ENCODE measurements at places on chromosomes 13 and 19. TPM values are rescaled to one million over a fixed set of nuclear protein-coding genes. Genes with fewer than 3 reads are reported as not detected.

ZIK1 gene
- total RNA-seq: 11.5 TPM

DNA sequence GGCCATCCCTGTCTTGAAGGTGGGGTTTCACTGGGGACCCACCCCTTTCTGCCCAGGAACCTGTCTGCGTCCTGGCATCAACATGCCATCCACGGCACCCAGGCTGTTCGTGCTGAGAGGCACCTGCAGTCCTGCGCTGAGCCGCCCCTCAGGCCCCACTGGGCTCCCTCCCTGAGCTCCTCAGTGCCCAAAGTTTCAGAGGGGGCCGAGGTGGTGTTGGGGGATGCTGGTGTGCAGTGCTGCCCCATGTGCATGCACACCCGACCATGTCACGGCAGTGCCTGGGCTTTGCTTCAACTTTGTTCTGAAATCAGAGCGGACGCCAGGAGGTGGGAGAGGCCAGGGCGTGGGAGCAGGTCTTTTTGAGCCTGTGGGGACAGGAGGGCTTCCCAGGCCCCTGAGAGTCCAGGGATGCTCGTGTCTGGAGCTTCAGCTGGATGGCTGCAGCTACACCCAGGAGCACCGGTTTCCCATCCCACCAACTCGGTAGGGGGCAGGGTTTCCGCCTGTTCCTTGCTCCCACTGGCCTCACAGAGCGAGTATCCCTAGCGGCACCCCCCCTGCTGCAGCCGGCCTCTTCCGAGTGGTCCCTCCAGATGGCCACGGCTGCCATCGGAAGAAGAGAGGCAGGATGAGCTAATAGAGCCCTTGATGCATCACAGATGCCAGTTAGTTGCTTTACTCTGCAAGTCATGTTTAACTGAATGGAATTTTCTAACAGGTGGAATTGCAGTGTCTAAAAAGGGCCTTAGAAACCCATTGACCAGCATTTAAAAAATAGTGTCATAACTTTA, 44.0 kb downstream of the WDFY2 start:
- no peaks in the 10 kb centered on the region for H3K36me3 ChIP-seq
- H3K4me3 ChIP-seq: no peak overlapping the region
- no peak overlapping the region for H3K27ac ChIP-seq
- H3K4me1 ChIP-seq: peaks cover 39% of the 10 kb centered on the region

DNA sequence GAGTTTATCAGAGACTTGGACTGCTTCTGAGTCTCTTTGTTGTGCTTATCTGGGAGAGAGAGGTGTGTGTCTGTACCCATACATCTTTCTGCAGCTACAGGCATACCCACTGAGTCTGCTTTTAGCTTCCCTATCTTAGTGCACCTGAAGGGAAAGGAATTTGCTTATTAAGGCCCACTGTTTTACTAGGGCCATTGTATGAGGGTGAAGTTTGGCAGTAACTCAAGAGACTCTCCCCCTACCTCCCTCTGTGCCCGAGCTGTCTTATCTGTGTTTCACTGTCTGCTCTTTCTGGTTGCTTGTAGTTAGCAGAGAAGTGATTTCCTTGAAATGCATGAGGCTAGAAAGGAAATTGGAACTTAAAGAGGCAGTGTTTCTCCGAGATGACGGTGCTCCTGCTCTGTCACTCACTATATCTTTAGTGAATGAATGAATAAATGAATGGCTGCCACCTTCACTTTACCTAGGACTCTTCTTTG, 678 bp upstream of the CD33 start:
- no peaks in the 10 kb centered on the region for H3K4me1 ChIP-seq
- no peak overlapping the region for H3K27ac ChIP-seq
- H3K36me3 ChIP-seq: no peaks in the 10 kb centered on the region

GRCh38 chr19:2041683-2042484, 9.2 kb downstream of the MKNK2 start:
- H3K36me3 ChIP-seq: no peaks in the 10 kb centered on the region
- H3K27ac ChIP-seq: no peak overlapping the region
- DNase-seq: peak; percentile 96
- H3K4me1 ChIP-seq: no peaks in the 10 kb centered on the region

KLK5 gene
- not detected for total RNA-seq

DNA sequence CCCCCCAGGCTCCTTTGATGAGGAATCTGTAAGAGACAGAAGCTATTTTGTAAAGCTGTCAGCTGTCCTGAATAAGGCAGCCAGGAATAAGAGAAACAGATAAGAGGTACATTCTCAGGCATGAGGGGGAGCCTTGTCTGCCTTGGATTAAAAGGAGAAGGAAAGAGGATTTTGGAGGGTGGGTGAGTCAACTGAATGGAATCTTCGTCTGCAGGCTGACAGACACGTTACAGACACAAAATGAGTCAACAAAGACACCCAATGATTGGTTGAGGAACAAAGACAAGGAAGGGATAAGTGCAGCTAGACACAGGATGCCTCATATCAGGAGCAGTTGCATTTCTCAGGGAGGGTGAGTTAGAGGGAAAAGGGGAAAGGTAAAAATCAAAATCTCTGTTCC, 162.5 kb downstream of the OLFM4 start:
- H3K4me3 ChIP-seq: no peak overlapping the region
- no peak for DNase-seq
- H3K36me3 ChIP-seq: no peaks in the 10 kb centered on the region
- peaks cover 9% of the 10 kb centered on the region for H3K4me1 ChIP-seq
- H3K27me3 ChIP-seq: peaks cover 18% of the 10 kb centered on the region

C1QTNF9 gene
- not detected for total RNA-seq

DNA sequence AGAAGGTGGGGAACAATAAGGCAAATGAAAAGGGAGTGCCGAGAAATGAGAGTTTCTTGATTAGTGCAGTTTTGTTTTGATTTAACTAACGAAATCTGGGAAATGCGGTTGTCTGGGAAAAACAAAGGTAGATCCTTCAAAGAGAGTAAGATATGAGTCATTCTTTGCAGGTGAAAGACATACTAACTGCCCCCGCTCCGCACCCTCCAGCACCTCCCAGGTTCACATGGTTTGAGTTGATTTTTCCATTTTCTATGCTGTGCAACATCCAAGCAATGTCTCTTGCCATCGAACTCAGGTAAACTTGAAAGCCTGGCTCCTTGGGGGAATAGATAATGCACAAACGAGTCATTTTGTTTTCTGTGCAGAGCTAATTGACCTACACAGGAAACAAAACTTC, 84.1 kb upstream of the KLF12 start:
- no peaks in the 10 kb centered on the region for H3K27me3 ChIP-seq
- no peaks in the 10 kb centered on the region for H3K36me3 ChIP-seq
- H3K4me1 ChIP-seq: no peaks in the 10 kb centered on the region

GRCh38 chr13:99651016-99651415, 149.7 kb downstream of the TM9SF2 start:
- H3K27me3 ChIP-seq: peaks cover under 1% of the 10 kb centered on the region
- DNase-seq: no peak
- no peak overlapping the region for H3K4me3 ChIP-seq
- peaks cover 7% of the 10 kb centered on the region for H3K4me1 ChIP-seq

GRCh38 chr19:53808710-53809125, 15.4 kb downstream of the NLRP12 start:
- no peaks in the 10 kb centered on the region for H3K36me3 ChIP-seq
- no peaks in the 10 kb centered on the region for H3K4me1 ChIP-seq
- H3K4me3 ChIP-seq: no peak overlapping the region
- H3K27me3 ChIP-seq: no peaks in the 10 kb centered on the region

DNA sequence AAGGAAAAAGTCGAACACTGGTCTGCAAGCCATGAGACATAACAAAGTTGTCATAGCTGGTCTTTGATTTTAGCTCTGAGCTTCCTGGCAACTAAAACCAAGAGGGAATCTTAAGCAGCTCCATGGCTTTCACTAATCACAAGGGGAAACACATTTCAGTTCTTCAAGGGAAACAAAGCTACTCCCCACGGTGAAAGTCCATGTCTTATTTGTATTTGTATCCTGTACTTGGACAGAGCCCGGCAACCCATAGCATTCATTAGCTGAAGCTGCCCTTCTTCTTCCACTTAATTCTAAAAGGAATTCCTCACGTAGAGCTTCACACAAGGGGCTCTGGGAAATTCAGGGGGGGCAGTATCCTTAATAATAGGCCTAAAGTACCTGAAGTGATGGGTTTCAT, 128.9 kb downstream of the RGCC start:
- DNase-seq: no peak
- H3K36me3 ChIP-seq: peaks cover 33% of the 10 kb centered on the region
- peaks cover 13% of the 10 kb centered on the region for H3K4me1 ChIP-seq
- no peak overlapping the region for H3K27ac ChIP-seq
- H3K27me3 ChIP-seq: no peaks in the 10 kb centered on the region
